T-cell (primary cell): ENCODE measurements at places on chromosomes 1 and 21. TPM values are rescaled to one million over a fixed set of nuclear protein-coding genes. Genes with fewer than 3 reads are reported as not detected.

SHISA4 gene
- 0.38 TPM for total RNA-seq

SLAMF9 gene
- total RNA-seq, result not detected

CBR3 gene
- 3.8 TPM for total RNA-seq

SLFNL1 gene
- total RNA-seq, result 0.98 TPM

GBP7 gene
- 0.35 TPM for total RNA-seq

TAS1R1 gene
- total RNA-seq, result not detected

MARK1 gene
- not detected for total RNA-seq

OR2C3 gene
- total RNA-seq, result not detected

XCL1 gene
- 4.2 TPM for total RNA-seq

DNA sequence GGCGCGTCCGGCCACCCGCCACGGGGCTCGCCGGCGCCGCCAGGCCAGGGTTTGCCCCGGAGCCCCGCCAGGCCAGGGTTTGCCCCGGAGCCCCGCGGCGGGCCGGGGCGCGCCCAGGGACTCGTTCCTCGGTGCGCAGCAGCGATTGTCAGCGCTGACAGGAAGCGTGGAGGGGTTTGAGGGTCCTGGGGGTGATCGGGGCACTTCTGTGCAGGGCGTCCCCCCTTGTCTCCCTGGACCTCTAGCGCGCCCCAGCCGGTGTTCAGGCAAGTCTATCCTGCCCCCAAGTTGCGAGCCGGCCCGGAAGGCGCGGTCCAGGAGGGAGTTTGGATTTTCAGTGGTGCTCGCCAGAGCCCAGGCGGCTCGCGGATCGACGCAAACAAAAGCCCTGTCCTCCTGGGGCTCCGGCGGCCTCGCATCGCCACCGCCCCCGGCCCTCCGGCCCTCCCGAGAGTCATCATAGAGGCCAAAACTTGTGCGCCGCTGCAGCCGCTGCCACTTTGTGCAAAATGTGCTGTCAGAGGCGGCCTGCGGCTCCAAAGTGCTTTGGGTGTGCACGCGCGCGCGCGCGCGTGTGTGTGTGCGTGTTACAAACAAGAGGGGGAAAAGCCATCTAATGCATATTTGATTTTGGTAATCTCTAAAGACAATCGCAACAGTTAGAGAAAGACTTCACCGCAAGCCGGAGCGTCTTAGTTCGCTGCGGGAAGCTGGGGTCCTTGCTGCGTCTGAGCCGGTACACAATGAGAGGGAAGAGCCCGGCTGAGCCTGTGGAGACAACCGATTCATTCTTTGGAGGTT, 1.0 kb downstream of the ROR1 start:
- no peak for DNase-seq

DNA sequence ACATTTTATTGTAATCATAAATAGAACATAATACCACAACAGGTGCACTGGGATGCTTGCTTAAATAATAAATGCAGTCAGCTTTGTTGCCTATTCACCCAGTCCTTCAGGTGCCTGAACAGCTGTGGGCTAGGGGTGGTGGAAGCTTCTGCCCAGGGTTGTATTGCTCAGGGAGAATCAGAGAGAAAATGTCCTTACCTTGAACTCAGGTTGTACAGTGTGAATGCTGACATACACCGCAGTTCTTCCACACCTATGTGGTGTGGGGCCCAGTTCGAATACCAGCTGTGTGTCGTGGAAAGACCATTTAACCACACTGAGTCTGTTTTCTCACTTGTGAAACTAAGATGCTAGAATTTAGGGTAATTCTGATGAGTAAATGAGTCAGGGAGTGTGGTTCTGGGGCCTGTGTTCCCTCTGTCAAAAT, 115.7 kb upstream of the ATP1A1 start:
- DNase-seq, result no peak

GRCh38 chr1:22600071-22600816, 36.2 kb upstream of the C1QA start:
- no peak for DNase-seq

GRCh38 chr1:116498789-116499628, 71.8 kb downstream of the CD58 start:
- DNase-seq, result peak; percentile 52

DNA sequence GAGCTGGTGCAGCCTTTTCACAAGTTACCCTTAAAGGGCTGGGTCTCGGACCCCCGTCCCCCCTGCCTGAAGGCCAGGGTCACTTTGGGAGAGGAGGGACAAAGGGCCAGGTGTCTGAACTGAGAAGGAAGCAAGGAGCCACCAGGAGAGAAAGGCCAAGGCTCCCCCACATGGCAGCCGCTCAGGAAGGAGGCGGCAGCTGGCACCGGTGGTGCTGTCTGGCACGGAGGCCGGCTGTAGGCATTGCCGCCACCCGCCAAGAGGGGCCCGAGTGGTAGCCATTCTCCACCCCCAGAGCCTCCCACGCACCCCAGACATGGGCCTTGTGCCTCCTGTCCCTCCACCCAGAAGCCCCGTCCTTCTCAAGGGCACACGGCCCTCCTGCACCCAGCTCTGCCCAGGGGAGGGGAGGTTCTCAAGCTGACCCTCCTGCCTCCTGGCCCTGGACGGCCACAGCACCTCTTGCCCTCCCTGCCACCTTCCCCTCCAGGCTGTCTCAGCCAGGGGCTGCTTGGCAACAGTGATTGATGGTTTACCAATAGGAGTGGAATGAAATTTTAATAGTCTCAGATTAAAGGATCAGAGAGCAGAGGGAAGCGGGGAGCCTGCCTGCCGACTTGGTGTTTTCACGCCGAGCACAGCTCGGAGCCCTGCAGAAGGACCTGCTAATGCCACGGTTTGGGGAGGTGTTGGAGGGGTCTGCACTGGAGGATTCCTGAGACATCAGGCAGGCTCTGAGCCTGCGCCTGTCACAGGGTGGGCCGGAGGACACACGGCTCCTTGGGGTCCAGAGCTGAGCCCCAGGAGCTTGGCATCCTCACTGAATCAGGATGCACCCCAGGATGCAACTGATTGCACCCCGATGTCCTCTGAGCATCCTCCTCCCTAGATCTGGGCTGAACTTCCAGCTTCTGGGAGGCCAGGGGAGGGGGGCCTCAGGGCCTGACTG, 211.9 kb upstream of the VAMP3 start:
- no peak for DNase-seq

GRCh38 chr1:4755301-4755845, 101.0 kb downstream of the AJAP1 start:
- DNase-seq, result no peak

- no peak for DNase-seq
Measured at GRCh38 chr1:152777510-152778137, 2.7 kb downstream of the LCE1F start.

DNA sequence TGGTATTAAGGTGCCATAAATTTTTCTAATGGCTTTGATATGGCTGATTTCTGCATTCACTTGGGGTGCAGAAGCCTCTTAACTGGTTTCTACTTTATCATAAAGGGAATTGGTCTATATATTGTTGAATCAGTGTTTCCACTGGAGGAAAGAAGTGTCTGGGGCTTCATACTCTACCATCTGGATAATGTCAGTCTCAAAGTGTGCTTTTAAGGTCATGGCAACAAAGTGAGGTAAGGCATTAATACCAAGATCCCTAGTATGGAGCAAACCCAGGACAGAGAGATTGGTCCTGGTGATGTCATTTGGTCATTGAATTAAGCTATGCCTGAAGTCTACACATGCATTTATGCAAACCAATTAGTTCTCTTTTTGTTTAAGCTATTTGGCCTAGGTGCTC, 309.9 kb downstream of the DUSP10 start:
- DNase-seq, result no peak

DNA sequence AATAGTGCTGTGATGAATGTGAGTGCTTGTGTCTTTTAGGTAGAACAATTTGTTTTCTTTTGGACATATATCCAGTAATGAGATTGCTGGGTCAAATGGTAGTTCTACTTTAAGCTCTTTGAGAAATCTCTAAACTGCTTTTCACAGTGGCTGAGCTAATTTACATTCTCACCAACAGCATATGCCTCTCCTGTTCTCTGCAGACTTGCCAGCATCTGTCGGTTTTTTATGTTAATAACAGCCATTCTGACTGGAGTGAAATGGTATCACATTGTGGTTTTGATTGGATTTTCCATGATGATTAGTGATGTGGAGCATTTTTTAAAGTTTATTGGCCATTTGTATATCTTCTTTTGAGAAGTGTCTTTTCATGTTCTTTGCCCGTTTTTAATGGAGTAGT, 647.3 kb upstream of the ADAMTS5 start:
- no peak for DNase-seq

DNA sequence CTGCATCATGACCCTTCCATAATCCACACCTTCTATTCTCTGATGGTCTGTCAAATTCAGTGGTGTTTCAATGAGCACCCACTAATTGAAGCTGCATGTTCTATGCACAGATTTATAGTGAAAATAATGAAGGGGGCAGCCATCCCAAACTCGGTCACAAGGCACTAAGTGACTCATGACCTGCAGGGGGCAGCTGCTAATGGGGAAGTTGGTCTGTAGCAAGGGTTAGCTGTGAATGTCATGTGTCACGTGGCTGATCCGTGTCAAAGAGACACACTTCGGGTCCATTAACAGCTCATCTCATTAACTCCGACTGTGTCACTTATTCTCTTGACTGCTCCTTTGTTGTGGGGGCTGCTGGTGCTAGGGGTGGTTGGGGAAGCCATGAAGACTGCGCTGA, 306.6 kb downstream of the PCP4 start:
- no peak for DNase-seq

DNA sequence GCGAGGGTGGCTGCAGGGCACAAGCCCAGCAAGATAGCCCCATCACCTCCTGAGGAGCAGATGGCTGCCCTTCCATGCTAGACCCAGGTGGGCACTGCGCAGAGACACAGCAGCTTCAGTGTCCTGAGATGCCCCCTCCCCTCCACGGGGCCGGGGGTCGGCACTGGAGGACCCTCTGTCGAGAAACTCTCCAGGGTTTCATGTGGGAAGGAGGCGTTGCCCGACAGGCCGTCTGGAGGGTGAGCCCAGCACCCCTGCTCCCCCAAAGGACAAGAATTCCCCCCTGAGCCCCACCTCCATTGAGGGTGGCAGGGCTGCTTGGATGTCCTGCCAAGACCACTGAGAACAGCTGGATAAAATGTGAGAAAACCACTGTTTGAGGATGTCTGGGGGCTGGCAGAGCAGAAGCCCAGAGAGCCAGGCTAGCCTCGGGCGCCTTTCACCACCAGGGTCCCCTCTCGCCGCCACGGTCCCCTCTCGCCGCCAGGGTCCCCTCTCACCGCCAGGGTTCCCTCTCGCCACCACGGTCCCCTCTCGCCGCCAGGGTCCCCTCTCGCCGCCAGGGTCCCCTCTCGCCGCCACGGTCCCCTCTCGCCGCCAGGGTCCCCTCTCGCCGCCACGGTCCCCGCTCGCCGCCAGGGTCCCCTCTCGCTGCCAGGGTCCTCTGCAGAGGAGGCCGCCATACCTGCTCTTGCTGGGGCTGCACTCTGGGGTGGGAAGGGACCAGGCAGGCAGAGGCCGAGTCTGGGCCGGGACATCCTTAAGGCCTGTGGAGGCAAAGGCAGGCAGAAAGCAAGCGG, 44.2 kb downstream of the SLC19A1 start:
- DNase-seq, result no peak

GRCh38 chr1:94608852-94609530, 67.4 kb upstream of the F3 start:
- DNase-seq, result no peak

GRCh38 chr1:47872886-47873285, 124.3 kb downstream of the TRABD2B start:
- DNase-seq, result no peak

DNA sequence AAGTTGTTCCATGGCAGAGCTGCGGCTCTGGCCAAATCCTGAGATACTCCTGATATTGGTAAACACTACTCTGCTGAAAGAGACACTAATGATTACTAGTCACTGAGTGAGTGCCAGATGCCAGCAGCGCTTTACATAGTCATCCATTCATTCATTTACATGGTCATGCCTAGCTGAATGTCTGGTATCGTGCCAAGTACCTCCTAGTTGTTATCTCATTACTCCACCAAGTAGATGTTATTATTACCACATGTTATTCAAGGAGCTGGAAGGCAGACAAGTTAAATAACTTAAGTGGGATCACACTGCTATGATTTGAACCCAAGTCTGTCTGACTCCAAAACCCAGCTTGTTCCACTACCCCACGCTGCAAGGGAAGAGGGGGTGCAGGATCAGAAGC, 4.7 kb downstream of the OLFML2B start:
- no peak for DNase-seq

- DNase-seq, result no peak
Measured at GRCh38 chr1:113226148-113226547, 153.2 kb downstream of the LRIG2 start.

- no peak for DNase-seq
Measured at GRCh38 chr1:66371233-66372005, 162.5 kb upstream of the SGIP1 start.

- no peak for DNase-seq
Measured at GRCh38 chr1:205950826-205951549, 7.7 kb upstream of the SLC26A9 start.

- no peak for DNase-seq
Measured at GRCh38 chr1:56915960-56916359, 49.9 kb downstream of the C8B start.

DNA sequence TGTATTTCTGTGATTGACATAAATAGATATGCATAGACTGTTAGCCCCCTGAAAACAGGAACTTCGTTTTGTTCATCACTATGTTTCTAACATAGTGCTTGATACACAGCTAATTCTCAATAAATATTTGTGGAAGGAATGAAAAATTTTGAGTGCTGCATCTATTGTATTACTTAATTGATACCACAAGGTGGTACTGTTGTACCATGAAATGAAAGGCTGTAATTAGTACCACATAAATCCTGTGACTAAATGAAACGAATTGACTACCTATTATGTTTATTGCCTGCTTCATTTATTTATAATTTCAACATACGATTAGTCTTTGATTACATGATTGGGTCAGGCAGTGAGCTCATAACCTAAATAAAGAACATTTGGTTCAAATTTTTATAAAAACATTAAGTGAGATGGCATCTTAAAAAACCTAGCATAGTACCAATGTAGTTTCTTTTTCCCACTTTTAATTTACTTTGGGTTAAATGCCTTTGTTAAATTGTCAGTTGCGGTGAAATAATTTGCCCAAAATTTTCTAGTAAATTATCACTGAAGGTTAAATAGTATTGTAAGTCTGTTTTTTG, 15.0 kb upstream of the TGFB2 start:
- no peak for DNase-seq

DNA sequence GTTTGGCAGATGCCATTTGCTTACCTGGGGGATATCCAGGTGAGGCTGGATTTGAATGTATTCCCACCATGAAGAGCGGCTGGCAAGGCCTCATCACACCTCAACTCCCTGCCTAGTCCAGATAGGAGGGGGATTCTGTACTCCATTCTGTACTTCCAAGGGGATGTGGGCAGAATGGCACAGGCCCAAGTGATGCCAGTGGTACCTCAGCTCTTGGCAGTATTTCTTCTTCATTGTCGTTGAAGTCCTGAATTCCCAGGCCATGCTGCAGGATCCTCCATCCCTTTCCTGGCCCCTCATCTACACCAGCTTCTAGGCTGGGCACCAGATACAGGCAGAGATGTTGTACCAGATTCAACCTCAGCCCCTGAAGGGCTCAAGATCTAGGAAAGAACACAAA, 47.9 kb downstream of the KLHDC7A start:
- no peak for DNase-seq

- no peak for DNase-seq
Measured at GRCh38 chr1:190416239-190416638, 61.4 kb downstream of the BRINP3 start.
